ENCODE measurements at places on chromosomes 2 and 18.

- DNase-seq, result no peak
Measured at GRCh38 chr18:23689031-23689615, at the start of gene LAMA3. TSS of gene LAMA3 (plus strand) at chr18:23689453. CDS start at chr18:23689684, 231 bp downstream.

DNA sequence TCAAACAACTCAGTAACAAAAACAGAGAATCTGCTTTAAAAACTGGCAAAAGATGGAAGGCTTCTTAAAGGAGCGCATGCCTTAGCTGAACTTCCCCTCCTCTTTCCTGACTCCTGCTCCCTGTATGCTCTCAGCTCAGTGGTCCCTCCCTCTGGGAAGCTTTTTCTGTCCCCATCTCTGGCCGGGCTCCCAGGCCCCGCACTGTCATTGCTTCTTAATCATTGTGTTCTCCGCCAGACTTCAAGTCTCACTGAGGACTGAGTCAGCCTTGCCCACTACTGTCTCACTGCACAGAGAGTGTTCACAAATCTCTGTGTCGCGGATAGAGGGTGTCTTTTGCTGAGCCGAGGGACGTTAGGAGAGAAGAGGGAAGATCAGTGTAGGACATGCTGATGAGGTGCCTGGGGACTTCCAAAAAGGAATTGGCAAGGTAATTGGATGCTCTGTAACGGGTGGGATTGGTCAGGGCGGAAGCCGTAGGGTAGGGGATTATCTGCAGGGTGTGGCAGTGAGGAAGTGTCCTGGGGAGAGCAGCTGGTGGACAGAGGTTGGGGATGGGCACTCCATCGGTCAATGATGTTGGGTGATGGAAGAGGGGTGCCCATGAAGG is 16.2 kb downstream of the TOGARAM2 start:
- DNase-seq, result no peak

DNA sequence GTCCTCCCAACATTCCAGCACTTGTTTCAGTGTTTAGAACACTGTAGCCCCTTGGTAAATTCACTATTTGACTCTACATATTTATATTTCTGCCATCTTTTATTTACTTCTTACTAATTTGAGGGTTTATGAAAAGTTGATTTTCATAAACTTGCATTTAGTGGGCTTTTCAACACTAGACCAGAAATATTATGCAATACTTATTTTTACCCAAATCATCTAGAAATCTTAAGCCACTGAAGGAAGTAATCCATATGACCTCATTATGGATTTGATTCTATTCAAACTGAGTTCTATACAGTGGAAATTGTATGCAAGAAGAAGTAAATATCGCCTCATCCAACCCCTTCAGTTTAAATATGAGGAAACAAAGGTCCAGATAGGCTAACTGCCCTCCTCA is 92.6 kb upstream of the VRK2 start:
- no peak for DNase-seq

- no peak for DNase-seq
Measured at GRCh38 chr2:158478237-158478636, 21.5 kb downstream of the PKP4 start.

DNA sequence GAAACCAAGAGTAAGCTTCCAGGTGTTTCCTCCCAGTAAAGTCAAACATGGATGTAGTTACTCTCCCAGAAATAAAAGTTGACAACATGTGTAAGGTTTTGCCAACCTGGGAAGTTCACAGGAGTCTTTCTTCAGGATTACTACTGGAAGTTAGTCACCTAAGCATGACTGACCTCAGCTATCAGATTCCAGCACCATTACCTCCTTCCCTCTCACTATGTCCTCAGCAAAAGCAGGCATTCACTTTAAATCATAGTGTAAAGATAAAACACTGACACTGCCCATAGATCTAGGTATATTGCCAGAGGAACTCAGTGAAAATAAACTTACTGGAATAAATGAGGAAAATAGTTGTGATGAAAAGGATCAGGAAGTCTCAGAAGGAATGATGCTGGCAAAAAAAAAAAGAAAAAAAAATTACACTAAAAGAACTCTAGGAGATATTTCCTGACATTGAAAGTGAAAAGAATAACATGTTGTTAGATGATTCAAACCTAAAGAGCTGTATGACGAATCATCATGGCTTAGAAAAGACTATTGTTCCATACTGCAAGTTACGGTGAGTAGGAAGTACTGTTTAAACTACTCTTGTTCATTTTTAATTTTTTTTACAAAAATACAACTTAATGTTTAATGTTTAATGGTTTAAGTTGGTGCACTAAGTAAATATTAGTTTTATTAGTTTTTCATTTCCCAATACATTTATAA is 484.5 kb upstream of the ZNF804A start:
- no peak for DNase-seq

DNA sequence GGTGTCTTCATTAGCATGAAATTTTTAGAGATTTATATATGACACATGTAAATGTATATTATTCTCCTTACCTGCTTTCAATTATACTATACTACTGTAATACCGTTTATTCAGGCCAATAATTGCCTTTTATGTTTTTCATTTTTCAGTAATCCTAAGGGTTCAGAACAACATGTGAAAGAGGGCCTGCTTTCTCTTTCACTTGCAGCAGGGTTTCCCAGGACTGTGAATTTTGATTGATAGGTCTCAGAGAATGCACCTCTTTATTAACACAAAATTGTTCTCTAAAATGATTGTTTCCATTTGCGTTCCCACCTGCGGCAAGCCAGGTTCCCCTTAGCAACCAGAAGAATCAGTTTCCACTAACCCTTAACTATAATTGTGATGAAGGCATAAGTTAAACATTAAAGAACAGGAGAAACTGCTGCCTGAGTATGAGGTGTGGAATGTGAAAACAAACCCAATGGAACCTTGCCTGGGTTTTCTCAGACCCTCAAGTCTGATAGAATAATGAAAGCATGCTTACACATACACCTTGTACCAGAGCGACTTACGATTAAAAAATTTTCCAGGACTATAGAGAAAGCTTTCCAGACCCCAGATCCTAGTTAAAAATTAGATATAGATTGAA is 1591.2 kb upstream of the LRRTM1 start:
- no peak for DNase-seq

- no peak for DNase-seq
Measured at GRCh38 chr2:215498431-215498830, 62.6 kb upstream of the FN1 start.

DNA sequence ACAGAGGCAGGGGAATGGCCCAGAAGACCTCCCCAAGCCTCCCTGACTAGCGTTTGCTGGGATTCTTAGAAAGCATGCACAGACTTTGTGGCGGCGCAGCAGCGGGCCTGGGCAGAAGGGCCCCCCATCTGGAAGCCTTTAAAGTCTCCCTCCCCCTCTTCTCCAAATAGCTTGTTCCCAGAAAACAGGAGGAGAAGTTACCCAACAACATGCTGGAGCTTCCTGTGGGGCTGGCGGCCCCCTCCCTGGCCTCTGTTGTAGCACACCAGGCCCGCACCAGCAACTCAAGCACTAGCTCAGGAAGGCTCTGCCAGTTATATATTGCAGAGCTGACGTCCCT is 334.8 kb downstream of the DYSF start:
- no peak for DNase-seq

DNA sequence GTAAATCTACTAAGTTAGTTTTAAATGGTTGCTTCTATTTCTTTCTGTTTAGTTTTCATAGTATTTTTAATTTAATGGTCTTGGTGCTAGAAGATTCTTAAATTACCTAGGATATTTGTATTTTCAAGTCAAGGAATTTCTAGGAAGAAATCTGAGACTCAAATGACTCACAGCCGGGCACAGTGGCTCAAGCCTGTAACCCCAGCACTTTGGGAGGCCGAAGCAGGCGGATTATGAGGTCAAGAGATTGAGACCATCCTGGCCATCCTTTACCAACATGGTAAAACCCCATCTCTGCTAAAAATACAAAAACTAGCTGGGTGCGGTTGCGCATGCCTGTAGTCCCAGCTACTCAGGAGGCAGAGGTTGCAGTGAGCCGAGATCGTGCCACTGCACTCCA is 95.5 kb downstream of the C2orf74 start:
- DNase-seq, result no peak

DNA sequence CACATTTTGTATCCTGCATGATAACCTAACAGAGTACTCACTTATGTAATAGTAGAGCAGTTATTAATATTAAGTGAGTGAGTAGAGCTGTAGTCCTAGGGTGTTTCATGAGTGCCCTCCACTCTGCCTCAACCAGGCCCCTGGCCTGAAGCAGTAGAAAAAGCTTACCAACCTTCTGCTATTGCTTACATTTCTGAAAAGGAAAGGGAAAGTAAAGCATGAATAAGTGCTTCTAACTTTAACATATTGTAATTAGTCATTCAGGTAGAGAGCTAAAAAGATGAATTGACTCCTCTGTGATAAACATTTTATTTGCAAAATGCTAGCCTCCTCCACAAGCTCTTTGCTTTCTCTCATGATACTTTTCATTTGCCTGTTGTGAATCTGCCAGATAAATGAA is 94.7 kb upstream of the RPE start:
- DNase-seq, result no peak

- no peak for DNase-seq
Measured at GRCh38 chr2:222295368-222296062, 3.3 kb downstream of the PAX3 start.

- DNase-seq, result no peak
Measured at GRCh38 chr2:26938399-26939118, 31.9 kb upstream of the MAPRE3 start.

GRCh38 chr2:198749364-198749763 is 708.4 kb downstream of the SATB2 start:
- DNase-seq, result no peak

GRCh38 chr2:241036397-241036963 is 38.1 kb downstream of the SNED1 start:
- DNase-seq, result peak; percentile 66

GRCh38 chr2:236828820-236829219 is 256.9 kb upstream of the COPS8 start:
- no peak for DNase-seq

- no peak for DNase-seq
Measured at GRCh38 chr2:109272461-109272860, 143.5 kb downstream of the SH3RF3 start.

DNA sequence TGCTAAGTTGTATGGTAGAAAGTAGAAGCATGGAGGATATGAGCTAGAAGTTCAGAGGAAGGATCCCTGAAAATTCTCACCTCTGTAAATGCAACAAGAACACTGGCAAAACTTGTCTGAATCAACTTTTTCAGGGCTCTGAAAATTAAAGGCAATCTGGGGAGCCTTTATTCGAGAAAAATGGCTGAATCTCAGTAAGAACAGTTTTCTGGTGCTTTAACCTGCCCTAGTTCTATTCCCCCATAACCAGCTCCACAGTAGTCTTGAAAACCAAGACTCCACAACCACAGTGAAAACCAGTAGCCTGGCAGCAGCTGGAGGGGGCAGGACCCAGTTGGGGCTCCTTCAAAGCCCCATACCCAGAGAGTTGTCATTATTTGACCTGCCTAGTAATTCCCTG is 42.6 kb downstream of the ALPK2 start:
- DNase-seq, result no peak

- no peak for DNase-seq
Measured at GRCh38 chr2:197952540-197953202, 148.3 kb downstream of the PLCL1 start.

DNA sequence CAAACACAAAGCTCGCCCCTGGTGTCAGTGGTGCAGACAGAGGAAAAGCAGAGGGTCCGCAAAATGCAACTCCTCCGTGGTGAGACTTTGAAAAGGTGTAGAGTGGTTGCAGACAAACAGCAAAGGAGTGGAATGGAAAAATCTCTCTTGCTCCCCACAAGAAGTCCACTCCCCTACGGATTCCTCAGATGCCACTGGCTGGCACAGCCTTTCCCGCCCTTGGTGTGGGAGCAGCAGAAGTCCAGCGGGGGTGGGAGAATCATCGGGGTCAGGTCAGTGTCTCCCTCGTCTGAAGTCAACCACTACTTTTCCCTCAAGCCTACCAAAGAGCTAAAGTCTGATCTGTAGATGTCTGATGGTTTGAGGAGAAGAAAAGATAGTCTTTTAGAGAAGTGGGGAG is 22.3 kb upstream of the B3GNT7 start:
- no peak for DNase-seq

Measured in activated CD8-positive, alpha-beta memory T cell treated with anti-CD3 and anti-CD28 coated beads for 1 hour (primary cell).